ENCODE measurements at places on chromosomes 12 and 14.

- no peak for DNase-seq
These were observed 23.3 kb upstream of the EEA1 start for GRCh38 chr12:92952394-92952793.

- DNase-seq = no peak
These were observed 43.4 kb upstream of the AMN start for GRCh38 chr14:102878970-102879460.

DNA sequence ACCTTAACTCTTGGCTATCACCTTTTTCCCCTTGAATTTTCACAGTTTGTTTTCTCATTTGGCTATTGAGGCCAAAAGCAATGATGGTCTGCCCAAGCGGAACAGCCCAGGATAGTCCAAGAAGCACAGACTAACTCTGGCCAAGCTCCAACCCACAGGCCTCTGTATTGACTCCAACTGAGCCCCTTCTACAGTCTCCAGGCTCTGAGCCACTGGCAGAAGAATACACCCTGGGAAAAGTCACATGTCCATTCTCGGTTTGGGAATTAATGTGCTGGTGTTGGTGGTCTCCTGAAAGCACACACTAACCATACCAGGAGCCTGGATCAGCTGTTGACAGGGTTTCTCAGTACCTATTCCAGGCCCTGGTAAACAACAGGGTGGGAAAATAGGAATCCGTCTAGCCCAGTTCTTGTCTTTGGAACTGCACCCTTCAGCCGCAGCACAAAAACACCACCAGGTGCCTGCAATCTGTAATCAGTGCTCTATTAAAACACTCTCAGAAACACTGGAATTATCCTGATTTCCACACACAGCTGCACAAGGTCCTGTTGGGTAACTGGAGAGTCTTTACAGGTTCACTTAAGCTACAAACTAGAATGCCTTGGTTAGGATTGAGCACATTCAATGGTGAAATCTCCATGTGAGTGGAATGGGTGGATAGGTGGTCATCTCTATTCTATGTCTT, 63.6 kb downstream of the STXBP6 start:
- no peak for DNase-seq

DNA sequence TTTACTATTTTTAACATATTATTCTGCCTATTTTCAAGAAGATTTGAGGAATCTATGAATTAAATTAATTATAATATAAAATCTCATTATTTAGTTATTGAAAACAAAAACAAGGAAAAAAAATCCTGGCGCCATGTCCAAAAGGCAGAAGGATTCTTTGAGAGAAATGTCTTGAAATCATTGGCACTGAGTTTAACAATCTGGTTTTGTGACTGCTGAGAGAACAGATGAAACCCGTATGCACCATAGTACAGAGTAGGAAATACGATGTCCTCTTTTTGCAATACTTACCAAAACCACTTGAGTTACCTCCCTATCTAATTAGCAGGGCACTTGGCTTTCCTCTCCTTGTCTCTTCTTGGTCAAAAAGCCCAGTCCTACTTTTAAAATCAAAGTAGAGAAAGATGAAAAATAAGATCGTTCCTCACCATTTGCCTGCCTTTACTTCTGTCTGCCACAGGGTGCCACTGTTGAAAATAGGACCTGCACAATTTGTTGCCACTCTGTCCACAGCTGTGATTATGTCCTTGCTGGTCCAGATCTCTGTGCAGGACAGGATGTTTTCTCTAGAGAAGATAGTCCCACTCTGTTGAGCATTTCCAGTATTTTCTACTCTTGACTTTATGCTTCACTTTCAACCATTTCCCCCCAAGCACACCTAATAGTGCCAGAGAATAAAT, 179.7 kb downstream of the PDZRN4 start:
- no peak for DNase-seq

GRCh38 chr12:53204351-53204750, 2.7 kb downstream of the ITGB7 start:
- DNase-seq = no peak

GRCh38 chr12:254039-254438, 8.6 kb downstream of the SLC6A13 start:
- no peak for DNase-seq

GRCh38 chr12:447141-447540, 12.6 kb upstream of the B4GALNT3 start:
- DNase-seq = no peak

GRCh38 chr12:63302269-63302940, 151.4 kb upstream of the AVPR1A start:
- DNase-seq = no peak

Data from hematopoietic multipotent progenitor cell treated with erythropoietin and hydrocortisone succinate and interleukin-3 and kit ligand, for 17 days (in vitro differentiated cells).